ENCODE measurements at places on chromosomes 5 and 9.

DNA sequence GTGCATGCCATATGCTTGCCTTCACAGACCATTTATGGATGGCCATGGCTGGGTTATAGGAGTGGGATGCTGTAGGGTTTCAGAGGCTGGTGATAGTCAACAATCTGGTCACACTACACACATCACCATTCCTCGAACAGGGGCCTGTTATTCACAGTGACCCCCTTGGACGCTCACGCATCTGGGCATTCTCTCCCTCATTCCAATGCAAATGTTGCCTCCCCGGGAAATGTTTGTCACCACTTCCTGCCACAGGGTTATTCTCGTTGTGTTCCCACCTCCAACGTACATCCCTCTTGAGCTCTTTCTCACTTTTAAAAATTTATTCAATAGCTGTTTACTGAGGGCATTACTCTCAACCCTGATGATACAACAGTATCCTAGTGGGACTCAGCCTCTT lies 135.4 kb downstream of the SCAMP1 start:
- no peak for DNase-seq

- DNase-seq, result no peak
These were observed 6.3 kb downstream of the STC2 start for GRCh38 chr5:173321886-173322285.

GRCh38 chr9:122364783-122365150 lies 6.1 kb upstream of the PTGS1 start:
- no peak for DNase-seq

DNA sequence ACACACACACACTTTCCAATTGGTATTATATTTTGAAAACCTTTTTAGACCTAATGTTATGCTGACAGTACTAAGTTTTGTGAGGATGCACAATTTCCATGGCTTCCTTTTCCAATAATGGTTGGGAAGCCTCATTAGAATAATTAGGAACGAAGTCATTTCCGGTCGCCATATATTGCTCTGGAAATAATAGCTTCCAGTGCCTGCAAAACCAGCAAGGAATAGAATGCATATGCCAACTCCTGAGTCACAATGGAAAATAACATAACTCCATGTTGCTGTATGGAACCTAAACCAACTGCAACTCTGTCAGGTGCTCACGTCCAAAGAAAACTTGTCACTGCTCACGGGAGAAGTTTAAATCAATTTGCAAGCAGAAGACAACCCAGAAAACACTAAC lies 222.0 kb downstream of the EBF1 start:
- DNase-seq, result no peak

- peak; percentile 97 for DNase-seq
These were observed 60.8 kb downstream of the SEMA4D start for GRCh38 chr9:89436963-89437625.
